ENCODE measurements at places on chromosomes 2 and 18.

GRCh38 chr2:27805180-27805579 is 33.7 kb downstream of the MRPL33 start:
- DNase-seq: no peak

DNA sequence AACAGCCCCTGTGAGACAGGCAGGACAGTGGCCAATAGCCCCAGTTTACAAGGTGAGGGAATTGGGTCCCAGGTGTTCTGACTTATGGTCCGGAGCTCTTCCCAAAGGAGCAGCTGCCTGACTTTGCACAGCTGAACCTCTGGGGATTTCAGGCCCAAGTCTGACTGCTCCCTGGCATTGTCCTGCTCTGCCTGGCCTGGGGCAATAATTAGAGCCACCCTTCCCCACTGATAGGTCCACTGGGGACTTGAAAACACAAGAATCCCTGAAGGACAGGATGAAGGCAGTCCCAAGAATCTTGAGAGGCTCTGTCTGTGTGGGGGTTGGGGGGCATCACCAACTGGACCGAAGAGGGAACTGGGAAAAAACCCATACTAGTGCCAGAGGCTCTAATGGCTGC is 3.7 kb upstream of the FEV start:
- DNase-seq: no peak

DNA sequence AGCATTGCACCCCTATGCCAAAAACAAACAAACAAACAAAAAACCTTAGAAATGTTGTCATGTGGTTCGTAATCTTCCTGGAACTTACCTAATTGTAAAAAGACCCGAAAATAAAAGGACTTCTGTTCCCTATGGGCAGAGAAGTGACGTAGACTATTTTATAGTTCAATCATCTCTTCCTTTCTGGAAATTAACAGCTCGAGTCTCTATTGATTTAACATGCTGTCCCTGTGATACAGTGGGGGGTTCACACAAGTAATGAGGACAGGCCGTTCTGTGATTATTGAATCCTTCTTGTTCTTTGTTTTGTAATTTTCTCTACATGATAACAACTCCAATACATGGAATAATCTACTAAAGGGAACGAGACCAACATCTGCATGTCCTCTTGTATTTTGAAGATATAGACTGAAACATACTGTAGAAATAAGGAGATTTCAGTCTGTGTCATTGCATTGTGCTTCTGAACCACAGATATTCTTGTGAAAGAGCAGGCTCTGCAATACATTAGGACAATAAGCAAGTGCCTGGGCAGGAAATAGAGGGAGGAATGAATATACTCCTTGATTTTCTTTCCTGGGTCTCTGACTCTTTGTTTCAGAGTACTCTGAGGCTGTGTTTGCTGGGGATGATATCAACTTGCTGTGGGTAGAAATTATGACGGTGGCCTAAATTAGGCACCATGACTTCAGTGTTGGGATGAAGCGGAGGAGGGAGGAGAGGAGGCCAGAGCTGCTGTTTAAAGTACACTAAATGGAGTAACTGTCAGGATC is 65.7 kb upstream of the PPM1B start:
- no peak for DNase-seq

GRCh38 chr2:99425022-99425421 is 64.8 kb downstream of the REV1 start:
- peak; percentile 59 for DNase-seq

DNA sequence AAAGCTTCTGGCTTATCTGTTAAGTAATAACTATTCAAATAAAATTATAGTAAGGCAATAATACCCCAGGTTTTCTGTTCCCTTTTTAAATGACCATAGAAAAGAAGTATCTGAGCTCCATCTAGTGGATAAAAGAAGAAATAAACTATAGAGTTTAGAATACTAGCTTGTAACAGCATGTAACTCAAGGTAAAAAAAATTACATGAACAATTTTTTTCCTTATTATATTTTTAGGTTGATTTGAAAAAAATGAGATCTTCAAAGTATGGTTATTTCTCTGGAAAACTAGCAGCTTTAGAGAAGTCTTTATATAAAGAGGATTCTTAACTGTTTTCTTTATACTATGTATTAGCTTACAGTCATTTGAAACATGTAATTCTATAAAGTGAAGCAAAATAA is 58.1 kb downstream of the NCKAP1 start:
- DNase-seq: peak; percentile 57

DNA sequence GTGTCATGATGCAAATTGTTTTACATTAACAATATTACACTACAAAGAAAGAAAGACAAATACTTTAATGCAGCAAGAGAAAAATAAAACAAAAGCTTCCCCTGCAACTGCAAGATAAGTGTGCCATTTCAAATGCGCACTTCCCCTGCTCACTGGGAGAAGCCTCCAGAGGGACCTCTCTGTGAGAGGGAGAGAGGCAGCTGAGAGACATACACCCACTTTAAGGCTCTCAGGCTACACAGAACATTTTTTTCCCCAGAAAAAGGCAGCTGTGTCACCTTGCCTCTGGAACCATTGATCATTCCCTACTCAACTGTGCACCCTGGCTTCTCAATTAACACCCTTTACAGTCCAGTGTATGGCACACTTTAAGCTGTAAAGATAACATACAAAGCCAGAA is 75.2 kb downstream of the DPP4 start:
- DNase-seq: no peak

DNA sequence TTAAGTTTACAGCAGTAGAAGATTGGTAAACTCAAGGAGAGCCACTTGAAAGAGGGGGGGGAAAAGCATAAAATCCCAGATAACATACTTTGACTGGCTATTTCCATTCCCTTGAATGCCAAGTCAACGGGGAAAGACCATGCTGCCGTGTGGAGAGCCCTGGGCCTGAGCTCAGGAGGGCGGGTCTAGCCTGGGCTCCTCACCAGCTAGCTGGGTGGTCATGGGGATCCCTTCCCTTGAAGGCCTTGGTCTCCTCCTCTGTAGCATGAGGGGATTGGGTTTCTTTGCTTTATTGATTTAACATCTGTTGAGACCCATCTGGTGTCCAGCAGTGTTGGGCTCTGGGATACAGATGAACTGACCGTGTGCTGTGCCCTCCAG is 35.0 kb downstream of the TEX51 start:
- DNase-seq: no peak

GRCh38 chr18:67672716-67673115 is 156.2 kb upstream of the DSEL start:
- DNase-seq: no peak

DNA sequence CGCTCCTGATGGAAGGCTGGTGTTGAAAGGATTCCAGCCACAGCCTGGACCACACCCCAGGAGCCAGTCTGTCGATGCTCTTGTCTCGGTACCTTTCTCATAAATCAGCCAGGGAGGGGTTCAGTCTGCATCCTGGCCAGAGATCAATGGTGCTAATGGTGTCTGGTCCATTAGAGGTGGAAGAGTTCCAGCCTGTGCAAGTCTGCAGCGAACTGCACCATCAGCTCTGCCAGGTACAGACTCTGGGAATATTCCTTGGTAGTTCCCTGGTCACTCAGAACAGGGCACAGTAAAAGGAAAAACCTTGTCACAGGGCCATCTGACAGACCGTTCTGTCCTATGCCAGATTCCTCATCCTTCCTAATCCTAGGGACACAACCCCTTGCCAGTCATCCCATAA is 164.3 kb downstream of the MTCL1 start:
- no peak for DNase-seq

DNA sequence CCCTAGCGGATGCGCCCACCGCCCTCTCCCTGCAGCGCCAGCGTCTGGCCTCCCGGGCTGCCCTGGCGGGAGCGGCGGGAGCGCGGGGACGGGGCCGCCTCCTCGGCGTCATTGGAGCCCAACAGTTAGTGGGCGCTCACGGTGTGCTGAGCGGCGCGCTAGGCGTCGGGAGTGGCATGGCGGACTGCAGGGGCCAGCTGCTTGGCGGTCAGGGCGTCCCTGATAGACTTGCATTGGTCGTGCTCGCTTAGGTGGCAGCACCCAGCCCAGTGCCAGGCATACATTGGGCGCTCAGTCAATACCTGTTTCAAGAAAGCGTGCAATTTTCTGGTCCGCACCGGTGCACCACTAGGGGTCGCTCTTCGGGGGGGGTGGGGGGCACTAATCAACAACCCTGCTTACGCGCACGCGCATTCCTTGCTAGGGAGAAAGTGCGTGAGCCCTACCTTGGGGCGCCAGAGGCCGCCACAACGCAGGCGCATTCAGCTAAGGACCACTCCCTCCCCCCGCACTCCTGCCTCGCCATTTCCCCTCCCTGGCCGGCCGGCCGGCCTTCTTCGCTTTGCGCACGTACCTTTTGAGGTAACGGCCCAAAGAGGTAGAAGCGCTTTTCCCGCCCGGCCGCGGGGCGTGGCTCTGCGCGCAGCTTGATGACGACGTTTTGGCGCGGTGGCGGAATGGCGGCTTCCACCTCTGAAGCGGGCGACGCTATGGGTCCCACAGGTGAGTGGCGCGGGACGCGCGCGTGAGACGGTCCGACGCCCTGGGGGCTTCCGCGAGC is 411 bp upstream of the MZT2A start:
- peak; percentile 98 for DNase-seq

DNA sequence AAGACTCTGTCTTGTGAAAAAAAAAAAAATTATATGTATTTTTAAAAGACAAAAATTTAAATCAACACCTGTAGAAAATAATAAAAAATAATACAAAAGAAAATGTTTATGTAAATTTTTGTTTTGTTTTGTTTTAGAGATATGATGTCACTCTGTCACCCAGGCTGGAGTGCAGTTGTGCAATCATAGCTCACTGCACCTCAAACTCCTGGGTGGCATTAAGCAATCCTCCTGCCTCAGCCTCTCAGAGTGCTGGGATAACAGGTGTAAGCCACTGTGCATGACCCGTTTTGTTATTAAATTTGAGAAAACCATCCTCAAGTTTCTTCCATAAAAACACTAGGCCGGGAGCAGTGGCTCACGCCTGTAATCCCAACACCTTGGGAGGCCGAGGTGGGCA is 56.2 kb upstream of the B3GNT7 start:
- no peak for DNase-seq

DNA sequence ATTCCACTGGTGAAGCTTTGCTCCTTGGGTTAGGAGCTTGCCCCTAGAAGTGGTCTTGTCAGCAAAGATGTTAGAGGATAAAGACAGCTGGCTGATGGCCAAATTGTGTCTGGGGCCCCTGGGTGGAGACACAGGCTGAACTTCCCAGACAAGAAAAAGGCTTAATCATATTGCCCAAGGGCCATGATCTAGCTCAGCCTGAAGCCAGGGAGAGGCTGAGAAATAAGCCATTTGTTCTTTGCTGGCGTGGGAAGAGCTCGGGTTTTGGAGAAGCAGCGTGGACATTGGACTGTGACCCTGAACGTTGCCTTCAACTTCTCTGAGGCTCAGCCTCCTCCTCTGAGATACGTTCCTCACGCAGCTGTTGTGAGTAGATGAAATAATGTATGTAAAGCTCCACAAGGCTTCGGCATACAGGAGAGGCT is 153.0 kb downstream of the ZFP36L2 start:
- DNase-seq: peak; percentile 92

DNA sequence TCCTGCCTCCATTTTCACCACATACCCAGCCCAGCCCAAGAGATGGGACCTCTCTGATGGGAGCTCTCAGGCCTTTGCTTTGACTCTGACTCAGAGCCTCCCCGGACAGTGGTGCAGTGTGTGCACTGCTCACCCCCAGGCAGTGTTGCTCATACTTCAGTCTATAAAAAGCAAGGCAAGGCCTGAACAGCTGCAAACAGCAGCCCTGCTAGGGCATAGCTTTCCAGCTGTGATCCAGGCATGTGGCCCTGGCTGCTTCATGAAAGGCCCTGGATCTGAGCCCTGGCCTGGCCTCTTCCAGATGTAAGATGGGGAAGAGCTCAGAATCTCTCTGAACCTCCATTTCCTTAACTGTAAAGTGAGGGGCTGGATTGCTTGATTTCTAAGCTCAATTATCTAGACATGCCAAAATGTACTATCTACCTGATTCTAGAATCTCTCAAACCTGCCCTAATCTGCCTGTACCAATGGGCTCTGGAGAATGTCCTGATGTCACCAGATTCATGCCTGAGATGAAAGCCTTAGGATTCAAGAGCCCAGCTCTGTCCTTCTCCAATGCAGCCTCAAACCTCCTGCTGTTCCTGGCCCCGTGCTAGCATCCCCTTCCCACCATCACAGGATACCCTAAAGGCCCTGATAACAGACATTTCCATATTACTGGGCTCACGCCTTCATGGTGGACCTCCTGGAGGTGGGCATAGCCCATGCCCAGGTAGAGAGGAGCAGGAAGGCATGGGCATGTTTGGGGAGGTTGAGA is 206.9 kb downstream of the ARL4C start:
- DNase-seq: peak; percentile 81

DNA sequence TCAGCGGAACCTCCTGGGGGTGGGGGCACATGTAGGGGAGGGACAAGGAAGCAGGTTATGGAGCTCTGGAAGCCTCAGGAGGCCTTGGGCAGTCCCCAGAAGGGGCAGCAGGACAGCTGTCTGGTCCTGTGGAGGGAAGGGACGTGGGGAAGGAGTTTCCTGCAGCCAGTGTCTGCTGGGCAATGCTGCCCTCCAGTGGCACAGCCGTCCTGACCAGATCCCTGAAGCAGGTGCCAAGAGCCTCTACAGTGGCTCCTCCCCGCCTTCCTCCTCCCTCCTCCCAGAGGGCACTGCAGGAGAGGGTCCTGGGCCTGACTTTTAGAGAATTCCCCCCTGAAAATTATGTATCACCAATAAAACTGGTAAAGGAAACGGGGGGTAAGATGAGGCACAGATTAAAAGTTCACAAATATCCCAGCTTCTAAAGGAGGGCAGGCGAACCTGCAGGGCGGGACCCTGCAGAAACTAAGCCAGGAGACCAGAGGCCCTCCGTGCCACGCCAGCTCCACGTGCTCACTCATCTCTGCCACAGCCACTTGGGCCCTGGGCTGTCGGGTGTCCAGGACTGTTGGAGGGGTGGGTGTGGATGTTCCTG is 258.5 kb downstream of the TWIST2 start:
- peak; percentile 87 for DNase-seq

DNA sequence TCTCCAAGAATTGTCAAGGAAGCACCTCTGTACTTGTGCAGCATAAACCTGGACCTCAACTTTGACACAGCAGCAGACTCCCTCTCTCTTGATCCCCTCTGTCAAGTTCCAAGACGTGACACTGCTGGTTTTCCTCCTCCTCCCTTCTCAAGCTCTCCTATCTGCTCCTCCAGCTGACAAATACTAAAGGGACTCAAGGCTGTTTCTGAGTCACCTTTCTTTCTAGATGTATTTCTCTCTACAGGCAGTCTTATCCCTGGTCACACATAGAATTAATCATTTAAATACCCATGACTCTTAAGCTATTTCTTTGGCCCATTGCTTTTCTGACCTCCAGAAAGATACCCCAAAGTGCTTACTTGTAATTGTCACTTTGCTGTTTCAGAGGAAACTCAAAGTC is 53.5 kb downstream of the SEPTIN10 start:
- no peak for DNase-seq

DNA sequence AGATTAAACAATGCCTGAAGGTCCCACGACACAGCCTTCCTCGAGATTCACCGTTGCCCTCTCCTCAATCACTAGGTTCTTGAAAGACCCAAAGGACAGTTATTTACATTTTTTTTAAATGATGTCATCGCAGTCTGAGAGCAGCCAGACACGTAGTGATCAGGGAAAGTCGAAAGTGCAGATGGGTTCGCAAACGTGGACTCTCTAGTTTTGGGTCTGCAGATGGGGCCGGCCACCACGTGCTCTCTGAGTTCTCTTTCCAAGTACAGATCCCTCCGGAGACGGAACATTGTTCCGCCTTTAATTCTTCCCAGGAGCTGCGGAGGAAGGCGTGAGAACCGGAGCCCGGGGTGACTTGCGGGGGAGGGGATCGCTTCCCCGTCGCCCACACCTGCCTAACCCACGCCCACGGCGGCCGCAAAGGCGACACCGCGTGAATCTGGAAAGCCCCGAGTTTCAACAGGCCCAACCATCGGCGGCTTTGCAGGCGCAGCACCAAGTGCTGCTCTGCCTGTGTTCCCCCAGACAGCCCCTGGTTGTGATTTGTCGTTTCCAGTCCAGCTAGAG is 54.3 kb downstream of the PKDCC start:
- DNase-seq: peak; percentile 90

GRCh38 chr2:72788756-72789155 is 37.1 kb downstream of the EXOC6B start:
- DNase-seq: no peak

Measured in tongue (tissue), 3 donors.